SK-N-SH (cell line): ENCODE measurements at places on chromosomes 6 and 20.

GRCh38 chr20:34262488-34263288 is 21.5 kb downstream of the ASIP start:
- no peak for DNase-seq

DNA sequence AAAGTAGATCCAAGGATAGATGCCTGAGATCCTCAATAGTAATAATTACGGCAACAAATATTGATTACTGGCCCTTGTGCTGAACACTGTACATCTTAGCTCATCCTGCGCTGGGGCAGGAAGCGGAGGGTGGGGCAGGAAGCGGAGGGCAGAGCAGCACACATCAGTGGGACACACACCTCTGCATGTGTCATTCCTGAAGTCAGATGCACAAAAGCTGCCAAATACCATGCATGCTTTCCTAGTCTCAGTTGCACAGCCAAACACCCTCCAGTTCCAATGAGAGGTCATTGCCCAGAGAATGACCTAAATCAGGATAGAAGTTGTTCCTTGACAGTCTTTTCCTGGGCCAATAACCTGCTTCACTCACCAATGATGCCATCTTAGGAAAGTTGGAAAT is 74.4 kb upstream of the FOXC1 start:
- DNase-seq = no peak

GRCh38 chr6:138383776-138384175 is 6.1 kb downstream of the SMIM28 start:
- no peak for DNase-seq

DNA sequence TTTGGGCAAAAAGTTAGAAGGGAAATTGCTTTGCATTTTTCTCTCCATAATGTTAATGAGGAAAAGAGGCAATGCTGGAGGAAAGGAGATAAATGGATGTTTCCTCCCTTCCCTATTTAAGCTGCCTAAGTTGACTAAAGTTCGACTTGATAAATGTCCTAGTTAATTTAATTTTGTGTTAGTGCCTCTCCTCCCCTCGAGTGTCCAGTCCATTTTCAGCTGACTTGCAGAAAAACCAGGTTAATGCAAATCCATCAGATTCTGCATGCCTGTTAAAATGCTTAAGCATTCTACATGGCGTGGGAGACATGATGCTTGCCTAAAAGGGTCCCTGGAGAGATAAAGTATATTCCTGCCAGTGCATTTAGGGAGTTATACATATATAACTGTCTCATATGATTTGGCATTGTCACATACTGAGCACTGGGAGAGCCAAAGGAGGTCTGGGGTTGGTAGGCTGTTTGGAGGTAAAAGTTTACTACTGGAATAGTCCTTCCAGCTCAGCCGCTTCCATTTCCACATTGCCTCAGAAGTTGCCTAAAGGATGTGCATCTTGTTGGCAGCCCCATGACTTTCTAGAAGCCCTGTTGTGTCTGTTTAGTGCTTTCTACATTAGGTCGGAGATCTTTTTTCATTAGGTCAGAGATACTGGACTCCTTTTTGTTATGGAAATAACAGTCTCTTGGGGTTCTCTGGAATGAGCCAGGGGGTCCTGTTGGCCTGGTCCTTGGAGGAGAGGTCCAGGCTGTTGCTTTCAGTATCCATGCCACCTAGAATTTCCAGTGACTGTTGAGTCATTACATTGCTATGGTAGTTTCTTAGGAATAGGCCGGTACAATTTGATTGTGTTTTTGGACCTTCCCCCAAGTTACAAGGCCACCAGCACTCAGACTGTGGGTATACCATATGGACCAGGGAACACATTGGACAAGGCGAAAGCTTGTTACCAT is 30.4 kb downstream of the JARID2 start:
- no peak for DNase-seq

DNA sequence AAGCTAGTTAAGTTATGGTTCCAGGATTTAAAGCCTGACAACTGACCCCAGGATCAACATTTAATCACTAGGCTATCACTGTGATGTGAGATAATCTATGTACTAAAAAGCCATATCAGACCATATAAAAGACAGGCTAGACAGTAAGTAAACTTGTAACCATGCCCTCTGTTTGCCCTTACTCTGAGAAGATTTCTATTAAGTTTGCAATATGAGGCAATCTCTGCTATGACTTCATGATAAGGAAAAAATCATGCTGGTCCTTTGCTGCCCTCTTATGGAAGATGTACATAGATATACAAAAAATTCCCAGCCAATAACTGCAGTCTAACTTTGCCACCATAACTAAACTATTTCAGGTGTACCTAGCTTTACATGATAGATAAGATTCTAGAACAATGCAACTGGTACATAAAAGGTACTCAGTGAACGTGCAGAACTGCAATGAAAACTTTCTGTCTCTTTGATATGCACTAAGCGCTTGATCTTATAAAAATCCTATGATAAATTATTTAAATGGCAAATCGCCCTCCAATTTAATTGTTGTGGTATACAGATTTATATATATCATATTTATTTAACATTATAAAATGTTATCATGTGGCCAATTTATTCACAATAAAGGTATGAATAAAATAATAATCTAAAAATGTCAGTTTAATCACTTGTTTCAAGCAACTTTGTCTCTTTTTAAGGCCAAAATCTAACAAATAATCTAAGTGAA is 70.5 kb downstream of the FAM217A start:
- DNase-seq = peak; percentile 49

DNA sequence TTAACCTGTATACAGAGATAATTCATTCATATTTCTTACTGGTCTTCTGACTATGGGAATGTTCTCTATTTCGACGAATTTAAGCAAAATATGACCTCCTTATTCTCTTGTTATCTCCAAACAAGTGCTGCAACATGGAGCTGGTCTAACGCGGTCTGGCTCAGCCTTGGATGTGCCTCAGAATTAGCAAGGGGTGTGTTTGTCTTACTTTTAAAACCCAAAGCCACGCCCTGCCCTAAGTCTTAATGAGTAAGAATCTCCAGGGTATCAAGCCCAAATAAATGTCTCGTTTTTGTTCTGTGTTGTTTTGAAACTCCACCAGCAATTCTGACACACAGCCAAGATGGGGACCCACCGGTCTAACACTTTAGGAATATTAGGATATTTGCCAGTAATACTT is 99.2 kb downstream of the ATP9A start:
- DNase-seq = no peak

- no peak for DNase-seq
These were observed 354.1 kb downstream of the RFPL4B start for GRCh38 chr6:112701201-112701600.

GRCh38 chr6:21664314-21665109 is 71.0 kb downstream of the SOX4 start:
- no peak for DNase-seq
